ENCODE measurements at places on chromosomes 12 and 14.

- no peak for DNase-seq
Observed at GRCh38 chr12:82470906-82471512, 112.7 kb downstream of the METTL25 start.

GRCh38 chr14:92628636-92629035 is 115.1 kb downstream of the RIN3 start:
- no peak for DNase-seq

- no peak for DNase-seq
Observed at GRCh38 chr12:32874078-32874477, 22.5 kb downstream of the PKP2 start.

- DNase-seq = no peak
Observed at GRCh38 chr12:127811988-127812387, 455.0 kb upstream of the TMEM132C start.

DNA sequence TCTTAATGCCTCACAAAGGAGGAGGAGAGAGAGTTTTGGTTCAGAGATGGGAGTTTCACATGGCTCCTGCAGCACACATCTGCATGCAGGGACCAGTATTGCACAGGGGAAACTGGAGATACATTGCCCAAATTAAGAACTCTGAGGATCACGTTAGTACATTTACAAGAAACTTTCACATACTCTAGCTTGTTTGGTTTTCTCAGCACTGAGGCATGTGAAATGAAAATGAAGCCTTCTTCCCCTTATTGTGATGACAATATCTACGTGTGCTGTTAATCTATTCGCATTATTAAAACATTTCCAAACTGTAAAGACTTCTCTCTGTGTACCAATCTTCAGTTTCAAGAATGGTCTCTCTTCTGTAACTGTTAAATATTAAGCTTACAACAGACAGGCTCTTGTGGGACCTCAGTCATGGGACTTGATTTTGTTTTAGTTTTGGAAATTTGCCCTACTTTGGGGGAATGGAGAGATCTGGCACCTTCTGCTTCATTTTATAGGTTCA is 124.7 kb downstream of the DAAM1 start:
- DNase-seq = no peak

DNA sequence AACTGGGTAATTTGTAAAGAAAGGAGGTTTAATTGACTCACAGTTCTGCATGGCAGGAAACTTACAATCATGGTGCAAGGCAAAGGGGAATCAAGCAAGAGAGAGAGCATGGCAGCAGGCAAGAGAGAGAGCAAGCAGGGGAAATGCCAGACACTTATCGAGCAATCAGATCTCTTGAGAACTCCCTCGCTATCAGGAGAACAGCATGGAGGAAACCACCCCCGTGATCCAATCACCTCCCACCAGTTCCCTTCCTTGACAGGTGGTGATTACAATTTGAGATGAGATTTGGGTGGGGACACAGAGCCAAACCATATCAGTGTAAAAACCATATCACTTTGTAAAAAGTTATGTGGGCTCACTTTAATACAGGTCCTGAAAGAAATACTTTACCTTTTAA is 56.4 kb upstream of the NEDD1 start:
- no peak for DNase-seq

DNA sequence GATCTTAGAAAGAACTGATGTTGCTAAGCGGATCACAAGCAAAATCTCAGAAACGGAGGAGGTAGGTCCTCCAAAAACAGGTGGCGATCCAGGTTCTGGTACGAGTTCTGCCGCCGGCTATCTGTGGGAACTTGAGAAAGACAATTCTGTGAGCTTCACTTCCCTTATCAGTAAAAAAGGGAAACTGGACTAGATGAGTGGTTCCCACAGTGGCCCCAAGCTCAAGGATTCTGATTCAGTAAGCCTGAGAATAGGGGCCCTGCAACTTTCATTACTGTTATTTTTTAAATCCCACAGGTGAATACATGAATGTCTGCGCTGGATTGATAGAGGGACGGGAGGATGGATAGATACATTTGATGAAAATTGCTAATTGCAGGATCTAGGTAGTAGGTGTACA is 160.2 kb downstream of the PPM1H start:
- DNase-seq = no peak

GRCh38 chr14:62697461-62697860 is 347.8 kb downstream of the KCNH5 start:
- no peak for DNase-seq

- DNase-seq = no peak
Observed at GRCh38 chr14:77426396-77426795, 3.1 kb upstream of the NOXRED1 start.

DNA sequence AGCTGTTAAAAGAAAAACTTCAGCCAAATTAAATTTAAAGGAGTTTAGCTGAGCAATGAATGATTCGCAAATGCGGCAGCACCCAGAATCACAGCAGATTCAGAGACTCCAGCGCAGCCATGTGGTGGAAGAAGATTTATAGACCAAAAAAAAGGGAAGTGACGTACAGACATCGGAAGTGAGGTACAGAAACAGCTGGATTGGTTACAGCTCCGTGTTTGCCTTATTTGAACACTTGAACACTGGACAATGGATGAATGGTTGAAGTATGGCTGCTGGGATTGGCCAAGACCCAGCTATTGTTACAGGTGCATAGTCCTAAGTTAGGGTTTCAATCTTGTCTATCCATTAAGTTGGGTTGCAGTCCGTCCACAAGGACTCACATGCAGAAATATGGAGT is 42.6 kb downstream of the GALNT8 start:
- no peak for DNase-seq

DNA sequence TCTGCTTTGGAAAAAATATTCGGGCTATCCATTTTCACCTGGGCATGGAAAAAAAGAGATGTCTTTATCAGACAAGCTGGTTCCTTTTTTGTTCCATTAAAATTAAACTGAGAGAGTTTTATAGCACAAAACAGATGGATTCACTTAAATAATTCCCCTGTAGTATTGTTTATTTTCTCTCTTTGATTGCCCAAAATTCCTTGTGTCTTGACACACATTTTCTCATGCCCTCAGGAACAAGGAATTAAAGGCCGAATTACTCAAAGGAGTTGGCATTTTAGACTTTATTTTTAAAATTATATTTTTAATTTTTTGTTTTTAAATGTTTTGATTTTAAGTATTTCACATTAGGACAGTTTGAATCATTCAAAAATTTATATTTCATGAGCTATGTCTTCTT is 69.6 kb upstream of the SLCO1C1 start:
- DNase-seq = no peak

- no peak for DNase-seq
Observed at GRCh38 chr14:96649327-96649601, 147.1 kb downstream of the PAPOLA start.

DNA sequence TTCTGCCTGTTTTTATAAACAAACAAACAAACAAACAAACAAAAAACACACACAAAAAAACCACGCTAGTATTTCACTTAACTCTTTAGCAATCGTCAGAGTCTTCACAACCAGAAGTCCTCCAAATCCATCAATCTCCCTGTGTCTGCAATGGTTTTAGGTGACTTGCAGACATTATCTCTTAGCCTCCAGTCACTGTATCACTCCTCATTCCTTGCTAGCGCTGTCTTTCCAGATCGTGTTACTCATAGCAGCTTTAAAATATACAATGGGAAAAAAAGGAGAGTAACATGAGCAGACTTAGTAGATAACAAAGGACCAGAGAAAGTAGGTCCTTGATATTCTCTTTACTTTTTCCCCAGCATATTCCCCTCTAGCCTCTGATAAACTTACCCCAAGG is 15.5 kb upstream of the ETNK1 start:
- DNase-seq = no peak

DNA sequence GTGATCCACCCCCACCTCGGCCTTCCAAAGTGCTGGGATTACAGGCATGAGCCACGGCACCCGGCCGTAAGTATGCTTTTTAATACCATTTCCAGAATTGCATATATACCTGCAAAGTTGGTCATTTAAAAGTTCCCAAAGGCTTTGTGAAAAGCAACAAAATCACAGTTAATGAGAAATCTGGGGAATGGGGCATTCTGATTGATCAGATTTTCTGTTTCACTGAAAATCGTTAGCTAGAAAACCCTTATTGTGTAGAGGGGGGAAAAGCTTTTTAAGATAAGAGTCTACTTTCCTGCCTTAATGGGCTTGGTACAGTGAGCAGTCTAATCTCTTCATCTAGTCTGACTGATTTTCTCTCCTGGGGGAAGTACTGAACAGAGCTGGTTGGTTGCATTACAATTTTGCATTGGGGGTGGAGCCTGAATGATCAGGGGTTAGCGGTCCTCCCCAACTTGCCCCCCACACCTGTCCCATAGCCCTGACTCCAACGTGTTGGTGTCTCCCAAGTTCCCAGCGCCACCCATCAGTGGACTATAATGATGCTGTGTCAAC is 23.8 kb downstream of the IL31 start:
- DNase-seq = no peak

- no peak for DNase-seq
Observed at GRCh38 chr14:54785136-54785777, 117.4 kb downstream of the GCH1 start.

GRCh38 chr14:50360851-50361250 is 35.8 kb downstream of the CDKL1 start:
- DNase-seq = no peak

GRCh38 chr12:68945255-68945654 is 12.3 kb upstream of the CPM start:
- DNase-seq = no peak

- no peak for DNase-seq
Observed at GRCh38 chr12:11397366-11397765, 2.0 kb upstream of the PRB2 start.

DNA sequence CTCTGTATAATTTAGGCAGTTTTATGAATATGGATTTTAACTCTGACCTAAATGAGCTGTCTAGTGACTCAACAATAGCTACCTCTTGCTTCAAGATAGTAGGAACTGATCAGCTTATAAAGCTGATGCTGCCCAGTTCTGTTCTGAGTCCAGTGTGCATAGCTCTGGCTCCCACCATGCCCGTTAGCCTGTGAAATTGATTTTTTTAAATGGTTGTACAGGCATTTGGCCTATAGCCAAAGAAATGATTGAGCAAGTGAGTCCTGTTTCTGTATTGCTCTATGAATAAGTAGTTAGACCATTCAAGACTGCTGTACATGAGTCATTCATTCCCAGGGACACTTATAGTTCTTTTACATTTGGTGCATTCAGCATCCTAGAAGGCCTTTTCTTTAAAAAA is 36.4 kb downstream of the SAMD4A start:
- no peak for DNase-seq

DNA sequence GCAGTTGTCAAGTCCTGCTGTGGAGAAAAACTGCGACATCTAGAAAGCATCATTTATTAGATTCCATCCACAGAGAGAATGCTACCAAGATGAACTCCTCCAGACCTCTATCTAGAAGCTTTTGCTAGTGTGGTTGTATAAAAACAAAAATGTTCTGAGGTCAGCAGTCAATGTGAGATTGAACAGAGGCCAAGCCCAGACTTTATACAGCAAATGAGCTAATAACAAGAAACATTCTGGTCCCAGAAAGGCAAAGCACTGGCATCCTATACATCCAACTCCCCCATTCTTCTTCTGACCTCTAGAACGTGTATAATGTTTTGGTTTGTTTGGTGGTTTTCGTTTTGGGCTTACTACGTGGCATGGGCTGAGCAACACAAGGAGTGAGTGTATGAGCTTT is 26.7 kb upstream of the RIN3 start:
- DNase-seq = no peak

DNA sequence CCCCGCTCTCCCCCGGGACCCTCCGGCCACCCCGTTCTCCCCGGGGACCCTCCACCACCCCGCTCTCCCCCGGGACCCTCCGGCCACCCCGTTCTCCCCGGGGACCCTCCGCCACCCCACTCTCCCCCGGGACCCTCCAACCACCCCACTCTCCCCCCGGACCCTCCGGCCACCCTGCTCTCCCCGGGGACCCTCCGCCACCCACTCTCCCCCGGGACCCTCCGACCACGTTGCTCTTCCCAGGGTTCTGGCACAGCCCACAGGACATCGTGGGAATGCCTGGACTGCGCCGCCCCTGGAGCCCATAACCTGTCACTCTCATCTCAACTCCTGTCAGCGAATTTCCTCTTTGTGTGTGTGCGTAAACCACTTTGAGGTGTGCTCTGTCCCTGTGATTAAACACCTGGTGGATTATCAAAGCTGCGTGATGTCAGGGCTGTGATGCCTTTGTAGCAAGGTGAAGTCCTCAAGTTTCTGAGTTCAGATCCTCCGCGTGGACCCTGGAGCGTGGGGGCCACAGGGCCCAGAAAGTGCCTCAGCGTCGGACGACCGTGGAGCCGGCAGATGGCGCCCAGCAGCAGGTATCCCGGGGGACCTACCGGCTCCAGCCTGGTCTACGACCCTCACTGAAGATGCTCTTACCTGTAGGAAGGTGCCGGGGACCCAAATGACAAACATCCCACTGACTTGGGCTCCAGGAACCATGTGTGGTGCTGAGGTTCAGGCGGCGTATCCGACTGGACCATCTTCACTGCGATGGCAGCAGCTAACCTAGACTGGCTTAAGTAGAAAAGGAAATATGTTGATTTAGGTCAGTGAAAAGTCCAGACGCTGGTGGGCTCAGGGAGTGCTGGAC is 63.2 kb upstream of the GALNT9 start:
- DNase-seq = no peak

GRCh38 chr12:24705741-24706358 is 243.1 kb downstream of the BCAT1 start:
- no peak for DNase-seq

DNA sequence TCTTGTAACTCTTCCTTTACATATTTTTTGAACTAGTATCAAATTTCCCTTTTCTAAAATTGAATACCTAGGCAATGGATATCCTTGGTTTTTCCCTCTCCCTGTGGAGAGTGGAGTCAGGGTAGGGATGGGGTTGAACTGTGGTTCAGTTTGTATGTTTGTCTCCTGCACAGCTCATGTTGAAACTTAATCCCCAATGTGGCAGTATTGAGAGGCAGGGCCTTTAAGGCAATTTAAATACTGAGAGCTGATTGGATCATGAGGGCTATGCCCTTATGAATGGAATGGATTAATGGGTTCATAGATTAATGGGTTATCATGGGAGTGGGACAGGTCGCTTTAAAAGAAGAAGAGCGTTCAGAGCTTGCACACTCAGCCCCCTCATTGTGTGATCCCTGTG is 127.2 kb upstream of the RGS6 start:
- DNase-seq = no peak

GRCh38 chr14:89724628-89724960 is 229.9 kb downstream of the EFCAB11 start:
- no peak for DNase-seq

GRCh38 chr14:89881839-89882238 is 72.7 kb downstream of the EFCAB11 start:
- DNase-seq = no peak

DNA sequence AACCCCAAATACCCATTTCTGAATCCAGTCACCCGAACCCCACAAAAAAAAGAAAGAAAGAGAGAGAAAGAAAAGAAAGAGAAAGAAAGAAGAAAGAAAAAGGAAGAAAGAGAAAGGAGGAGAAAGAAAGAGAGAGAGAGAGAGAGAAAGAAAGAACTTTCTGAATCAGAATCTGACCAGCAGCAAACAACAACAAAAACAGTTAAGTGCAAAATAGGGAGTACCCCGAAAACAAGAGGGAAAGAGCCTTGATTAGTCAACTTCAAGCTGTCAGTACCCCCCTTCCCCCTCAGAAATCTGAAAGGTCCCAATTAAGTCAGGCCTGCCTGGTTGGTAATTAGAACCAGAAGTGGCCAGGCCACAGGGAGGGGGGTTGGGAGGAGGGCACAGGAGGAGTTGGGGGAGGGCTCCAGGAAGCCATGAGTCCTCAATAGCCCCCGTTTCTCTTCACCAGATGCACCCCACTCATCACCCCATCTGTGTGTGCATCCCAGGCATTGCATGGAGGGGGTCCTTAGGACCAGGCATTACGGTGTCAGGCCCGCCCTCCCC is 9.8 kb downstream of the RARG start:
- no peak for DNase-seq

- DNase-seq = peak; percentile 97
Observed at GRCh38 chr12:104669089-104669721, 212.5 kb downstream of the CHST11 start.

All from Ammon's horn (tissue), 1 donor.